RPMI7951 (cell line): ENCODE measurements at places on chromosomes 4 and X. TPM values are rescaled to one million over a fixed set of nuclear protein-coding genes. Genes with fewer than 3 reads are reported as not detected.

GRCh38 chrX:151515237-151515636, 48.2 kb upstream of the PASD1 start:
- DNase-seq = no peak

DNA sequence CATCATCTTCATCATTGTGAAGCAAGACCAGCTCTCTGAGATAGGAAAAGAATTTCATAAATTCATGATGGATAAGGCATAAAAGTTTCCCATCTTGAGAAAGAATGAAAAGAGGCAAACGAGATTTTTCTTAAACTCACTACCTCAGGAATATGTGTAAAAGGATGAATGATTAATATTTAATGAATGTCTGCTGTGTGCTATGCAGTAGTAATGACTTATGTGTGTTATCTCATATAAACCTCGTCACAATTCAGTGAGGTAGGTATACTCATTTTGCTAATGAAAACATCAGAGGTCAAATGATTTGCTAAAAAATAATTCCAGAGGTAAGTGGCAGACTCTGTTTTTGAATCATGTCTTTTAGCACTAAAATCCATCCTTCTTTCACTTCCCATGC, 42.6 kb upstream of the GYPA start:
- DNase-seq = no peak

ETDB gene
- not detected in 2 replicates for total RNA-seq

ARHGAP6 gene
- total RNA-seq = not detected in 2 replicates

DNA sequence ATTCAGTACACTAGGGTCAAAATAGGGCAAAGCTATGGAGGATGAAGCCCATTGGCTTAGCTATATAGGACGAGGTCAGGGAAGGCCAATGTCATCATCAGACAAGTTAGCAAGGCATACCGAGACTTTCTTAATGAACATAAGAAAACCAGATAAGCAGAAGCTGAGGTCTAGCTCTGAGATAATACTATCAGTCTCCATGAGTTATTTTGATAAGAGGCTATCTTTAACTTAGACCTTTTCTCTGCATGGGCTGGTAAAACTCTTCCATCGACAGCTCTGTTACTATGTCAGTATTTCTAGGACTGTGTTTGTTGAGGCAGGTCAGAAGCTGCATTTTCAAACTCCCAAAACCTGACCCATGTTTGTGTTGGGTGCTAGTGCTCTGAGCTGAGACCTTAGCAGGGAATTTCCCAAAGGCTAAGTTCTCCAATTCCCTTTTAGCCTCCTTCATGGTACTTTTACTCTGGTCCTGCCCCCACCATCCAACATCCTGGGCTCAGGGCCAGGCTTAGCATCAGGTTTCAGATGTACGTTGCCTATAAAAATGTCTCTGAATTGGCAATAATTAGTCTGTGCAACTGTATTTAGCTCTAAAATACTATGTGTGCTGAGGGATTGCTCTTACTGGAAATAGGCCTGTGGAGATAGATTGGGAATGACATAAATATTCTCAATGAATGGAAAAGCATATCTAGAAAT, 29.3 kb upstream of the LRAT start:
- DNase-seq = no peak

DNA sequence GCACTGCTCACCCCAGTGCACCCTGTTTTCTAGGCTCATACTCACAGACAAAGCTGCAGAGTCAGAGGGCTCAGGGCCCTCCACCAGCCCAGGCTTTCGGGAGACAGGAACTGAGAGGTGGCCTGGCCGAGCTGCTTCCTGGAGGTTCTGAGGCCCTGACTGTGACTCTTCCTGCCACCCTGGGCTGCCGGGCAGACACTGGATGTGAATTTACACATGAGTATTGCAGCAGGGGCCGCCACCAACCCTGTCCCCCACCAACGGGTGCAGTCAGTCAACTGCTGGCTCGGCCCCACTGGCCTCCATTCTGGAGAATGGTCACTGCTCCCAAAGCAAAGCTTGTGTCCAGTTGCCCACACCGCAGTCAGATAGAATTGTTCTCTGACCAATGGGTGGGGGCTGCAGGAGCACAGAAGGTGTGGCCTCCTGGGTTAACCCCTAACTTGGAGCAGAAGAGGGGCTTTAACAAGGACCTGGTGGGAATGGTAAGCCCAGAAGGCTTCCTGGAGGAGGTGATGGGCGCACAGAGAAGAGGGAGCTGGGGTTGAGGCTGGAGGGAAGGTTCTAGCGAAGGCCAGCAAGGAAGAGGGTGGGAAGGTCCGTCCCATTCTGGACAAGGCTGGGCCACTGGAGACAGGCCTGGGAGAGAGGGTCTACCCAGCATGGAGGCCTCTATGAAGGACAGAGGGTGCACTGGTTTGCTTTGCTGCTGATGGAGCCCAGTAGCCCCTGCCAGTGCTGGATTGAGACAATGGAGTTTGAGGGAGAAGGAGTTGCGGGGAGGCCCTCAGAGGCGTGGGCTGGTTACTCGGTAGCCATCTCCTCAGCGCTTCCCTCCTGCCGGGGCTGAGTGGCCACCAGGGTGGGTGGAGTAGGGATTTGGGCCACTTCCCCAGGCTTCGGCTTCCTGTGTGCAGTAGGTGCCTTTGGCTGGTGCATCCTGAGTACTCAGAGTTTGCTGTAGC, 135.3 kb downstream of the CPZ start:
- no peak for DNase-seq

AMMECR1 gene
- total RNA-seq = 8.3 and 10.5 TPM in 2 replicates

DNA sequence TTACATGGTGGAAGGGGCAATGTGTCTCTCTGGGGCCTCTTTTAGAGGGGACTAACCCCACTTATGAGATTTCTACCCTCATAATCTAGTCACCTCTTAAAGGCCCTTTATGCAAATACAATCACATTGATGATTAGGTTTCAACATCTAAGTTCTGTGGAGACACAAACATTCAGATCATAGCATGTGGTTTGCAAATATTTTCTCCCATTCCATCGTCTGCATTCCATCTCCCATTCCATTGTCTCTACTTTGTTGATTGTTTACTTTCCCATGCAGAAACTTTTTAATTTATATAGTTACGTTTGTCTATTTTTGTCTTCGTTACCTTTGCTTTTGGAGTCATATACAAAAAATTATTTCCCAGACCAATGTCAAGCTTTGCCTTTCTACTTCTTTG, 927.5 kb upstream of the INTU start:
- no peak for DNase-seq

SLC2A9 gene
- total RNA-seq = 0.49 TPM in 1 of 2 replicates, not detected in the other

DNA sequence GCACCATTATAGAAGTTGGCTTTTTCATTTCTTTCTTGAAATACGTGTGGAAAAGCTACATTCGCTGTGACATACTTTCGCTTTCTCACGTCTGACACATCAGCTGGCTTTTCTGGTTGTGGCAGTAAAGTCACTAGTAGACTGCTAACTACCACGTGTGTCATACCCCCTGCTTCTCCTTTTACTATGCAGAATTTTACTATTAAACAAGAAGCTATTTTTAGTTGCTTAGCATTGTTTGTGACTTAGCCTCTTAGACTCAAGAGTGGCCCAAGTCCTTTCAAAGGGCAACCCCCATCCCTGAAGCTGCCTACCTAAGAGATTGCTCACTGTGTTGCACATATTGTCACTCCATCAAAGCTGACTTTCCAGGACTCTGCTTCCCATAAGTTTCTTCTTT, 2.1 kb upstream of the IL2 start:
- DNase-seq = peak; percentile 42

GRCh38 chr4:11698846-11699590, 270.3 kb upstream of the HS3ST1 start:
- DNase-seq = peak; percentile 68

- no peak for DNase-seq
These were observed 137.3 kb downstream of the MGST2 start for GRCh38 chr4:139802931-139803330.

DNA sequence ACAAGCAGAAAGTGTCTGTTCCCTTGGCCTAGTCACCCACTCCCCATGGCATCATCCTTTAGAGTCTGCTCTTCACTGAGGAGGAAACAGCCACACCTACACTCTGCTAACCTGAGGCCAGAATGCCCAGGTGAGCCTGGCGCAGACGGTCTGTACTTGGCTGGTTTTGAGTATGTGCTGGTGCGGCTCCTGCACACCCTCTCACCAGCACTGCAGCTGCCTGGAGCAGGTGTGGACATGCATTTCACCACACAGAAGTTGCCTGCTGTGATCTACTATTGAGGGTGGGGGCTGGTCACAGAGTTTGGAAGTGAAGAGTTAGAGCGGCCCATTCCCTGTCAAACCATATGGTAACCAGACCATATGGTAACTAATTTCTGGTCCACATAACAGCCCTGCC, 39.5 kb downstream of the KANTR start:
- no peak for DNase-seq

DNA sequence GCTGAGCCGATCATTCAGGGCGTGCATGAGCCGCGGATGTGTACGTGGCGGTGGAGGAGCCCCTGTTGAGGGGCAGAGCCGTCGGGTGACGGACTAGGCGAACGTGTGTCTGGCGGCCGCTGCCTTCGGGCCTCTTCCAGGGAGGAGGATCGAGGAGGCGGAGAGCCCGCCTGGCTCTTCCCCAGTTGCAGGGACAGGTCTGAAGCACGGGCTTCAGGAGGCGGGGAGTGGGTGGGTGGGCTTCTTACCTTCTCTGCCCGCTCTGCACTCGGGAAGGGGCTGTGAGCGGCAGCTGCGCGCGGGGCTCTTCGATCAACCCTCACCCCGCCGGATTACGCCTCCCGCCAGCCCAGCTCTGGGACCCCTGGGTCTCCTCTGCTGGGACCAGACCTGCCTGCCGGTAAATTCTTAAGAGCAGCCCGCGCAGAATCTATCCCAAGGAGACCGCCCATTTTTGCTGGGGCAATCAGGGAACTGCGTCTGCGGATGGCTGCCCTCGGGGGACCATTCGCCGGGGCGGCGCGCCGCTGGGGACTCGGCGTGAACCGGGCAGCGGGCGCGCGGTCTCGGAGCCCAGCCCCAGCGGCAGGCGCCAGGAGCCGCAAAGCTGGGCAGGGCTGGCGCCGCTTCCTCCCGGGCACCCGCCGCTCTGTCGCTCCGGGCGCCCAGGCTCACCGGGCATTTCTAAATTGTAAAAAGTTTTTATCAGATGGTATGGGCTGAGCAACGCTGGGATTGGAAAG, 4.9 kb downstream of the PLAC8 start:
- peak; percentile 37 for DNase-seq

GRCh38 chrX:139811942-139812629, 104.1 kb upstream of the MCF2 start:
- no peak for DNase-seq

GRCh38 chrX:10090319-10090718, 66.5 kb upstream of the CLCN4 start:
- no peak for DNase-seq

GRCh38 chr4:84563002-84563401, 19.9 kb upstream of the CDS1 start:
- DNase-seq = no peak

DNA sequence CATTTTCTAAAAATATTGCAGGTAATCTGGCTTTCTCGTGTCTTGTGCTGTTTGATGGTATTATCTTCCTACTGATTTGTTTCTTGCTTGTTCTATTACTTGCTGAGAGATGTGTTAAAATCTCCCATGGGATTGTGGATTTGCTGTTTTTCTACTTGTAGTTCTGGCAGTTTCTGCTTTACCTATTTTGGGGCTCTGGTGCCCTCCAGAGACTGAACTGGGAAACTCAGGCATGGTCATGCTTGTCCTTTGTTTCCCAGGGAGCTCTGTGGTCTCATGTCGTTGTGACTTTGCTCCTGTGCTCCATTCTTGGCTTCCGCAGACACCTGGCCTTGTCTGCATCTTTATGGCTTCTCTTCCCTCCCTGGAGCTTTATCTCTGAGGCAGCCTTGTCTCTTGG, 39.5 kb downstream of the NSD2 start:
- peak; percentile 26 for DNase-seq

- DNase-seq = no peak
These were observed 238.7 kb upstream of the KCNIP4 start for GRCh38 chr4:22187203-22187820.

GRCh38 chr4:102759831-102760644, 730 bp downstream of the MANBA start:
- peak; percentile 34 for DNase-seq

SSX2 gene
- not detected in 2 replicates for total RNA-seq

- DNase-seq = peak; percentile 9
These were observed 24.3 kb downstream of the LINC00632 start for GRCh38 chrX:140733766-140734342.

PIR gene
- 25.1 and 27.3 TPM in 2 replicates for total RNA-seq

DNA sequence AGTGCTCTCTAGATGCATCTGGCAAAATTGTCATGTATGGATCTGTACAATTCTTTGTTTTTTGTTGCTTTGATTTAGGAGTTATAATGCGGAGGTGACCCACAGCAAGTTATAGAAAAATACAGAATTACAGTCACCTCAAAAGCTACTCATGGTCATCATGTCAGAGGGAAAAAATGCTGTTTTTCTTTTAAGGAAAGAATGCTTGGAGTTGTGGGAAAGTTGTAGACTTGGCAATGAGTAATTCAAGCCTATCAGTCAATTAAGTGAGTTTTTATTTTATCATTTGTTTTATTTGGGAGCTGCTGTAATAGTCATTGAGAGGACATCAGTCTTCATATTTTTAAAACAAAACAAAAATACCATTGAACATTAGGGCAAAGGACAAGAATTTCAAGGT, 16.4 kb downstream of the FHL1 start:
- no peak for DNase-seq

DNA sequence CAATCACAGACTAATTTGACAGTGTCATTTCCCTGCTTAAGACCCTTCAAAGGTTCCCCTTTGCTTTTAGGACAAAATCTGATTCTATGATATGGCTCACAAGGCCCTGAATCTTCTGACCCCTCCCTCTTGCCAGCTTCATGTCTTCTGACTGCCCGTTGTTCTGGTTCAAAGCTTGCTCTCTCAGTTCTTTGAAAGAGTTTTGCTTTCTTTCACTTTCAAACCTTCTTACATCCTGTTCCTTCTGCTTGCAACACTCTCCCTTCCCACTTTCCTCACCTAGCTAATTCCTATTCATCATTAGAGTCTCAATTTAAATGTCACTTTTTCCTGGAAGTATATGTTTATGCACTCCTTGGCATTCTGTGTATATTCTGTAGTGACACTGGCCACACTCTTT, 299.2 kb downstream of the IDS start:
- no peak for DNase-seq

- DNase-seq = no peak
These were observed at the start of gene QRFPR for GRCh38 chr4:121380776-121381462. Gene QRFPR (minus strand): TSS chr4:121381018. CDS start chr4:121380647, 371 bp downstream.

WDR44 gene
- total RNA-seq = 8.6 and 13.0 TPM in 2 replicates

PDZD4 gene
- 0.12 and 0.68 TPM in 2 replicates for total RNA-seq

DNA sequence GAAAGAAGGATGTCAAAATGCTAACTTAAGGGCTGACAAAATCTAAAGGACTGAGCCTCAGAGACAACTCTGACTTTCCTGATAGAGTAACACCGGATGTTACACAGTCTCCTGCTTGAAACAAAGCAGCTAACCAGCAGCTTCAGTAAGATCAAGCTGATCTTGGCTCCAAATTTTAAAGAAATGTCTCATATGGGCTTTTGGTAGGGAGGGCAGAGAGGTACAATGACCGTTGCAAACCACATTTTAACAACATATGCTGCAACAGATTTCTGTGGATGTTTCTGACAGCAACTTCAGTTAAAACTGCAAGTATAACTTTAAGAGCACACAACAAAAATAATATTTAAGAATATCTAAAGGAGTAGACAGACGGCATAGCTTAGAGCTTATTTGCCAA, 9.1 kb downstream of the RPGR start:
- DNase-seq = no peak
